Stimulated activated CD4-positive, alpha-beta T cell treated with anti-CD3 and anti-CD28 coated beads, Interleukin-12 subunit alpha, Interleukin-12 subunit beta, amount 100 ng/mL, for 48 hours (primary cell): ENCODE measurements at places on chromosomes 3 and 15.

DNA sequence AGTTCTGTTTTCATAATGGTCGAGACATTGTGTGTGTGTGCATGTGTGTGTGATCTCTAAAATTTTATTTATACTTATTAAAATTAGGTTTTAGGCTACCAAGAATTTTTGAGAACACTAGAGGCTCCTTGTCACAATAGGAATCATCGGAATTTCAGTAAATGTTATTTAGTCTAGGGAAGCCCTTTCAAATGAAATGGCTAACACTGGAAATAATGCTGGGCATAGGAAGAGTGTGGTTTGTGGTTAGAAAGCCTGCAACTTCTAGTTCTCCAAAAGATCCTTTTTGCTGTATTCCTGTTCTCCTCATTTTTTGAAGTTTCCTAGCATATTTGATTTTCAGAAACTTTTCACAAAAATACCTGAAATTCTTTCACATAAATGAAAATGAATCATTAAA is 92.5 kb upstream of the MBNL1 start:
- no peak for DNase-seq

DNA sequence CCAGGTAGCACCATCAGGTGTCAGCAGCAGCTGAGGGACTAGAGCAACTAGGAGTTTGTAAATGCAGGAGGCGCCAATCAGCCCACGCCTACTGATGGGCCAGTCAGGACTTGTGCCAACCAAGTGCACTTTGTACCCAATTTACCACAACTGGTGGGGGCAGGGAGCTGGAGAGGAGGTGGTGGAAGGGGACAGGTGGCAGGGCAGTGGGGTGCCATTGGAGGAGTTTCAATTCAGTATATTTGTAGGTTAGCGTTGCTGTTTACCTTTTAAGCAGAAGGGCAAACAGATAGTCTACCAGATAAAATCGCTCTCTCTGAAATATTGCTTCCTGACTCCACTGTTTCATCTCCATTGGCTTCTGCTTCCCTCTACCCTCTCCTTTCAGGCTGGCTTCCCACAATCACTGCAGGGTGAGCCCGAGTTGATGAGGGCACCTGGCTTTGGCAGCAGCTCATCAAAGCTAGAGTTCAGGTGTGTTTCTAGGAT is 75.7 kb downstream of the TRIM69 start:
- no peak for DNase-seq

DNA sequence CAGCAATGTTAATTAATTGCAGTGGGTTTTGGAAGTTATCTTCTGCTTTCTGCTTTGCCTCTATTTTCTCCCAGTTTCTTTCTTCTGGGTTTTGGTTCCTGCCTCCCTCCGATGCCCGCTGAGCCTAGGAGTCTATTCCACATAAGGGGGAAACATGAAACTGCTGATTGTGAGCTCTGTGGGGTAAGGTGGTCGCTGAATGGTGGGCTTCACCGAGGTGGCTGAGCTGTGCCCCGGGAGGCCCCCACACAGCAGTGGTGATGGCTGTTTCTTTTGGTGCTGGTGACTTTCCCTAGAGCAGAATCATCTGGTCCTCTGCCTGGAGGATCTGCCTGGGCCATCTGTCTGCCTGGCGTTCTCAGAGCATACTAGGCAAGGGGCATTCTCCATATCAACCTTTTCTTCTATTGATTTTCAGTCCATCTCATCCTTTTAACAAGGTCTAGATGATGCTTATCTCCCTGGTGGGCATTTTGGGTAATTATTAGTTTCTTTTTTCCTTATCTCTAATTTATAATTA is 68.8 kb upstream of the ATP2B2 start:
- no peak for DNase-seq

- no peak for DNase-seq
Measured at GRCh38 chr3:151356794-151357462, 27.6 kb upstream of the P2RY13 start.

- DNase-seq = no peak
Measured at GRCh38 chr3:127462111-127462655, 128.3 kb downstream of the TPRA1 start.

GRCh38 chr15:74468341-74469032 is 7.5 kb upstream of the UBL7 start:
- no peak for DNase-seq

DNA sequence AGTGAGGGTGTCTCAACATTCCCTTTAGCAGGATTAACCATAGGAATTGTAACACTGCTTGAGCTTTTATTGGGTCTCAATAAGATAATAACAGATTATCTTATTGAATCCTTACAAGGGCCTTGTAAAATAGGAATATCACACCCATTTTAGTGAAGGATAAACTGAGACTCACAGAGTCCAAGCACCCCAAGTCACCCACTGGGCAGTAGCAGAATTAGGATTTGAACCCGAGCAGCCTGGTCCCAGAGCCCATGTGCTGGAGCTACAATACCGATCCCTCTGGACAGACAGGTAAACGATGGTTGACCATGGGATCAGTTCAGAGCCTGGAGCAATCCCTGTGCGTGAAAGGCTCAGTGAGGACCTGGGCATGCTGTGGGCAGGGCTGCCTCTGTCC is 56.3 kb upstream of the MRPS22 start:
- DNase-seq = no peak

DNA sequence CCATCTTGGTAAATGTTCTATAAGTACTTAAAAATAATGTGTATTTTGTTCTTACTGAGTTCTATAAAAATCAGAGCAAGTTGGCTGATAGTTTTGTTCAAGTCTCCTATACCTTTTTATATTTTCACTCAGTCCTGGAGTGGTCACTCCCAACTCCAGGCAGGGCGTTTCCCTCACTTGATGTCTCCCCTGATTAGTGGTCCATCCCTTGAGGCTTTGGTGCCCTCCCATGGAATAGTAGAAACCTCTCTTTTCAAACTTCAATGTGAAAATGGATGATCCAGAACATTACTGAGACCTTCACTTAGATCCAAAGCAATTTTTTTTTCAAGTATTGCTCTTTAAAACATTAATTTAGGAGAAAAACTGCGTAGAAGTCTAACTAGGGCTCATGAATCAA is 25.0 kb upstream of the SCN10A start:
- no peak for DNase-seq

- no peak for DNase-seq
Measured at GRCh38 chr3:155852341-155852740, 1.9 kb downstream of the SLC33A1 start.
